Hindlimb muscle (tissue), 1 donor: ENCODE measurements at places on chromosomes 3 and 15. TPM values are rescaled to one million over a fixed set of nuclear protein-coding genes. Genes with fewer than 3 reads are reported as not detected.
A peak's percentile ranks its signal among the peaks of the same experiment; 100 is the strongest.

CPA3 gene
- 1.1 TPM for polyA plus RNA-seq

FBLN2 gene
- 34.2 TPM for polyA plus RNA-seq

SERPINI2 gene
- 0.36 TPM for polyA plus RNA-seq

P2RY14 gene
- 1.5 TPM for polyA plus RNA-seq

CELF6 gene
- polyA plus RNA-seq = 2.1 TPM

SLC7A14 gene
- polyA plus RNA-seq = 0.58 TPM

ALDH1A2 gene
- 18.5 TPM for polyA plus RNA-seq

GP9 gene
- 0.30 TPM for polyA plus RNA-seq

PRR23E gene
- not detected for polyA plus RNA-seq

SPTBN5 gene
- 5.2 TPM for polyA plus RNA-seq

SNX1 gene
- polyA plus RNA-seq = 53.9 TPM

RBPMS2 gene
- polyA plus RNA-seq = 4.4 TPM

- no peak for DNase-seq
Observed at GRCh38 chr3:156160647-156161046, 40.3 kb downstream of the KCNAB1 start.

- DNase-seq = no peak
Observed at GRCh38 chr3:64666171-64666588, 21.6 kb downstream of the ADAMTS9 start.

- DNase-seq = no peak
Observed at GRCh38 chr3:19183584-19183983, 35.3 kb downstream of the KCNH8 start.

GRCh38 chr3:46449755-46450552 is 14.8 kb downstream of the LTF start:
- DNase-seq = no peak

DNA sequence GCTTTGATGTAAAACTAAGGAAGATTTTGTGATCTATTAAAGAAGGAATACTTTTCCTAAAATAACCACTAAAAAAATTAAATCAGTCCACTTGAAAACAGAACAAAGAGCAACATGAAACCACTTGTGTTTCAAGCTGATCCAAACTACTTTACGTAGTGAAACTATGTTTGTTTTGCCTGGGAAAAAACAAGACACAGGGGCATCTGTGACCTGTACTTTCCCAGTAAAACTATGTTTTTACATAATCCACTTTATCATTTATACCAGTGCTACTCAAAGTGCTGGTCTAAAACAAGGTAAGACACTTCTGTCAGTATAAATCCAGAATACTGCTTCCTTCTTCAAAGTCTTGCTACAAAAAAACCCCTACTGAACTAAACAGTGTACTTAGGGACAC is 56.7 kb downstream of the SPG11 start:
- no peak for DNase-seq

GRCh38 chr15:31369727-31370126 is 43.1 kb downstream of the KLF13 start:
- DNase-seq = no peak

DNA sequence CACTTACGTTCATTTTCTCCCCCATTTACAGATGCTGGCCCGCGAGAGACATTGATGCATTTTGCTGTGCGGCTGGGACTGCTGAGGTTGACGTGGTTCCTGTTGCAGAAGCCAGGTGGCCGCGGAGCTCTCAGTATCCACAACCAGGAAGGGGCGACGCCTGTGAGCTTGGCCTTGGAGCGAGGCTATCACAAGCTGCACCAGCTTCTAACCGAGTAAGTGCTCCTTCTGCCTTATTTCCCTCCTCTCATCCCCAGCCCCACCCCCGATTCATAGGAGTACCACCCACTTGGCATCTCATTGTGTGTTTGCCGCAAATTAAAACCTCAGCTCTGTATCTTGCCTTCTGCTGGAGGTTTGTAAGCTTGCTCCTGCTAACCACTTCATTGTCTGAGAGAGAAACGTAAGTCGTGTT is 163.3 kb downstream of the AKAP13 start:
- DNase-seq = no peak

DNA sequence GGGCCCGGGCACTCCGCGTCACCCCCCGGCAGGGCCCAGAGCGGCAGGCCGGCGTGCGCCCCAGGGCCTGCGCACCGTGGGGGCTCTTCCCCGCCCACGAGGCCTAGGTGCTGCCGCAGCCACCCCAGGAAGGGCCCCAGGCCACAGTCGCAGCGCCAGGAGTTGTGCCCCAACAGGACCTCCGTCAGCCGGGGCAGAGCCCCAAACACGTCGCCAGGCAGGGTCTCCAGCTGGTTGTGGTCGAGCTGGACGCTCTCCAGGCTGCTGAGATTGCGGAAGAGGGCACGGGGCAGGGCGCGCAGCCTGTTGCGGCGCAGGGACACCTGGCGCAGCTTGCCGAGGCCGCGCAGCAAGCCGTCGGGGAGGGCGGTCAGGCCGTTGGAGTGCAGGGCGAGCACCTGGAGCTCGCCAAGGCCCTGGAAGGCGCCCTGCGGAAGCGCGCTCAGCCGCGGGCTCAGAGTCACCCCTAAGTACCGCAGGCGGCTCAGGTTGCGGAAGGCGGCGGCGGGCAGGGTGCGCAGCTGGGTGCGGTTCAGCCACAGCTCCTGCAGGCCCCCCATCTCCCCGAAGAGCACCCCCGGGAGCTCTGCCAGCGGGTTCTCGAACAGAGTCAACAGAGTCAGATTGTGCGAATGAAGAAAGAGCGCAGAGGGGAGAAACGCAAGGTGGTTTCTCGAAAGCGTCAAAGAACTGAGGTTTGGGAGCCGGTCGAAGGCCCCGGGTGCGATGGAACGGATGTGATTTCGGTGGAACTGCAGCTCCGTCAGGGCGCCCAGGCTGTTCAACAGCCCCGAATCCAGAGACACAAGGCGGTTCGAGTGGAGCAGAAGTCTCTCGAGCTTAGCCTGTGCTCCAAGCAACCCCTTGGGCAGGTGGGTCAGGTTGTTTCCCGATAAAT is 2.0 kb downstream of the GP5 start:
- peak; percentile 27 for DNase-seq

DNA sequence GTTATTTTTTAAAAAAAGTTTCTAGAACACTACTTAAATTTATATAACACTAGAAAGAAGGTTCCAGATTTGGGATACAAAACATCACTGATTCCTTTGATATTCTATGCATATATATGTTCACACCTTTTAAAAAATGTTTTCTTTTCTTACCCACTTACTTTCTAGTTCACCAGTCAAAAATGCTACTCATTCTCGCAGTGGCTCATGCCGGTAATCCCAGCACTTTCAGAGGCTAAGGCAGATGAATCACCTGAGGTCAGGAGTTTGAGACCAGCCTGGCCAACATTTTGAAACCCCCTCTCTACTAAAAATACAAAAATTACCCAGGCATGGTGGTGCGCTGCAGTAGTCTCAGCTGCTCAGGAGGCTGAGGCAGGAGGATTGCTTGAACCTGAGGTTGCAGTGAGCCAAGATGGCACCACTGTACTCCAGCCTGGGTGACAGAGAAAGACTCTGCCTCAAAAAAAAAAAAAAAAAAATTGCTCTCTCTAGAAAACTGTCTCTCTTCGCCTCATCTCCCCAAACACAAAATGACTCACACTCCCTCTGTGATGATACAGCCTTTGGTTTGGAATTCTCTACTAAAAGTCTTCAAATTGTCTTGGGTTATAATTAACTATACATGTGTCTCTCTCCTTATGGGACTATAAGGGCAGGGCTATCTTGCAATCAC is 52.6 kb upstream of the TGFBR2 start:
- DNase-seq = no peak

GRCh38 chr3:124439603-124440002 is 290.6 kb upstream of the UMPS start:
- no peak for DNase-seq

DNA sequence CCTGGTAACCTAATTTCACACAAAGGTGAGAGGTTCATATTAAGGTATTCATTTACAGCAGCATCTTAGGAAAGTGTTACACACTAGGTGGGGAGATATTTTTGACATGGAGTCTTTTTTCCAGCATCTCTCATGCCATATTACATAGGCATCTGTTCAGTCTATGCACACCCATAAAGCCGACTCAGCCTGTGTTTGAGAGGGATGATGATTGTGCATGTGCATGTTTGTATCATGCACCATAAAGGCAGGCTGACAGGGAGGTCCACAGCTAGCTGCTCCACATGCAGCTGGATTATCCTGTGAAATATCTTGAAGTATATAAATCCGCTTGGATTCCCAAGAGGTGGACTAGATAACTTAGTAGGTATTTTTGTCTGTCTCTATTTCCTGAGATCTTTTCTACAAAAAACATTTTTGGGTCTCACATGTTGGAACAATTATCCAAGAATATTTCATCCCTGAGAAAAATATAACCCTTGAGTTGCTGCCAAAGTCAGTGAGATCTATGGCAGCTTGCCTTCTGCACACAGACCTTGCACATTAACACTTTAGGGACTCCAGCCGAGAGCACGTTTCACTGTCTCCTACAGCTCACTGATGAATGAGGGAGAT is 288.4 kb upstream of the DPH6 start:
- peak; percentile 43 for DNase-seq

DNA sequence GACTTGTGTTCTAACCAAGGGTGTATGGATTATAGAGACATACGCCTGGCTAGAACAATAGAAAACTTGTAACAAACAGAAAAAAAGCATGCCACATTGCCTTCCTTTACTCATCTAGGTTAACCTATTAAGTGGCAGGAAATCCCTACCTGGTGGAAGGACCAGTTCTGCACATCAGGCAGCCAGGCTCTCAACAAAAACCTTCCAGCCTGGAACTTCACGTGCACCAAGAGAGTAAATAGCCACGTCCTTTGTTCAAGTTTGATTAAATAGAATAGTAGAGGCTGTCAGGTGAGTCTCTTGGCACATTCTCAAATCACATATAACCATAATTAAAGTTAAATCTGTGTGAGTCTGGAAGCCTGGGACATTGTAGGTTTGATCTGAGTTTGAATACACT is 85.0 kb upstream of the DPH6 start:
- no peak for DNase-seq

GRCh38 chr3:52279596-52279995 is 1.1 kb upstream of the WDR82 start:
- no peak for DNase-seq

DNA sequence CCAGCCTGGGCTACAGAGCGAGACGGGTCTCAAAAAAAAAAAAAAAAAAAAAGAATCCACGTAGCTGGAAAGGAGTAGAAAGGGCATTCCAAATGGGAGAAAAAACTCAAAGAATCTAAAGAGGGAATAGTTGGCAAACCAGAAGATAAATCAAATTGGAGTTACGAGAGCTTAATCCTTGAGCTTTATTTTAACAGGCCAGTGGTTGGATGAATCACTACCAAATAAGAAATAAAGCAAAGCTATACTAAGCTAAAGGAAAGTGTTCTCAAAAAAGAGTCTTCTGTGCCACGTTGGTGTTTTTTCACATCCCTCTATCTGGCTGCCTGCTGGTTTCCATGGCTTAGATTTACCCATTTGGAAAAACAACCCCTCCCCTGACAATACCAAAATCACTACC is 14.0 kb downstream of the VGLL4 start:
- no peak for DNase-seq

- no peak for DNase-seq
Observed at GRCh38 chr3:168581771-168582225, 486.1 kb upstream of the GOLIM4 start.

DNA sequence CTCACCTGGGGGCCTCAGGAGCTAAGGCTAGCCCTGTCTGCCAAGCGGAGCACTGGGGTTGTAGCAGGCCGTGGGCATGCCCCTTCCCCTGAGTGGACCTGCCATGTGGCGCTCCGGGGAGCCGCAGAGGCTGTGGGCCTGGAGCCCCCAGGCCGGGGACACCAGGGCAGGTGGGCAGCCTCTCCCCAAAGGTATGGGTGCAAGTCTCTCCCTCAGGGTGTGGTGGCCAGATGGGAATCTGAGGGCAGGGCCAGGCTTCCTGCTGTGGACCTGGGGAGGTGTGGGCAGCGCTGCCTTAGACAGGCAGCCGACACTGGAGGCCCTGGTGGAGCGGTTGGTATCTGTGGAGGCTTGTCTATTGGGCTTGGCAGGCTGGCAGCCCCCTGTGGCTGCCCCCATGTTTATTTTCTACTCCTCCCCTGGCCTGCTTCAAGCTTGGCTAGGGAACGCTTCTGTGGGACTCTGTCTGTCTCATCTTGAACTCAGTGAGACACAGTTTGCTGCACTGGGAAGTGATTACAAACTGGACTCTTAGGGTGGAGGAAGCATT is 5.9 kb downstream of the ACVR2B start:
- DNase-seq = no peak

- no peak for DNase-seq
Observed at GRCh38 chr3:125035217-125035616, 20.6 kb downstream of the HEG1 start.

DNA sequence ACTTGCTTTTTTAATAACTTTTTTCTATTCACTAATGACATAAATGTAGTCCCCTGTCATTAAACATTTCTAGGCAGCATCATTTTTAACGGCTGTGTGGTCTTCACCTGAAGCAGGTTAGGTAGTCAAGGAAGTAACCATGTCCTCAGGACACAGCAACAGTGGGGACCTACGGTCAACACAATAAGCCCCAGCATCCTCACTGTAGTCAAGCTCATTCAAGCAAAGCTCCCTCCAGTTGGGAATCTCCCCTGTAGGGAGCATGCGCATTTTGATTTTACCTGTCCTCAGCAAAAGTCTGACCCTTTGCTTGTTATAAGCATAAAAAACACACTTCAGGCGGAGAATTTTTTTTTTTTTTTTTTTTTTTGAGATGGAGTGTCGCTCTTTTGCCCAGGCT is 151.4 kb downstream of the SHQ1 start:
- DNase-seq = no peak

DNA sequence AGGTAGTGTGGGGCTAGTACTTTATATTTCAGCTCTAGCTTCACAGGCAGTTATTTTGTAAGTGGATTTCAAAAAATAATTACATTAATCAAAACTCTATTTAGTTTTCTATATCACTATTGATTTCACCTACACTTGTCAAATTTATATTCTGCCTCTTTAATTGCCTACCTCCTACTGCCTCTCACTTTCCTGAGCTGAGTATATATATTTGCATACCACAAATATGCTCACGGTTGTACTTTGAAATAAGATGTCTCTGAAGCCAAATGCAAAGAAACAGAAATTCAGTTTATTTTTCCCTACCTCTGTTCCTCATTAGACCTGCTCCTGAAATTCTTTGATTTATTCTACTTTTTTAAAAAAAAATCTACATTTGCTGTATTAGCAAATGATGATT is 309.3 kb upstream of the TGFBR2 start:
- no peak for DNase-seq

DNA sequence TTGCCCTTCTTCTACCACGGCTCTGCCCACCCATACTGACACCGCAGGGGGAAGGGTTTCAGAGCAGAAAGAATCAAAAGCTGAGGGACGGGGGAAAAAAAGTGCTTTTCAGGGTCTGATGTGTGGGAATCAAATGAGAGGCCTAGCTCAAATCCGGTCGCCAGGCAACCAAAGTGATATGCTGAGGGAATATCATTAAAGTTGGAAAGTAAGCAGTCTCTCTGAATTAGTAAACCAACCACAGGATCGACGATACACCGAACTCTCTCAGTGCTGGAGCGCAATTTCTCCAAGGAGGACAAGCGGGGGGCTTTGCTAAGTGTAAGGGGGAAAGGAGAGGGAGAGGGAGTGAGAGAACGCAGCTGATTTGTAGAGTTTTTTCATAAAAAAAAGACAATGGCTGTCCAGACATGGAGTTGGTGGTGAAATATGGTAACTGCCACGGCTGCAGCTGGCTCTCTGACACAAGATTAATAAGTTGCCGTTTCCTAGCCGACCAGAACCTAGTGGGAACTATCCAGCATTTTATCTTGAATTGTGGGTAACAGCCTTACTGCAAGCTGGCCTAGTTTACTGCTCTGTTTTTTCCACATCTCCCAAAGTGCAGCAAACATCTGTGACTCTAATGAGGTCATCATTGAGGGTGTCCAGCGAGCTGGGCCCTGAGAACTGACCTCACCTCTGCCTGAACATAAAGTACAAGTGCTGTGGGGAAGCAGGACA is 530.2 kb downstream of the SOX2 start:
- DNase-seq = peak; percentile 62

- no peak for DNase-seq
Observed at GRCh38 chr3:139418144-139418543, 28.7 kb upstream of the COPB2 start.
